ENCODE measurements at places on chromosomes 16 and 17. TPM values are rescaled to one million over a fixed set of nuclear protein-coding genes. Genes with fewer than 3 reads are reported as not detected.

DNA sequence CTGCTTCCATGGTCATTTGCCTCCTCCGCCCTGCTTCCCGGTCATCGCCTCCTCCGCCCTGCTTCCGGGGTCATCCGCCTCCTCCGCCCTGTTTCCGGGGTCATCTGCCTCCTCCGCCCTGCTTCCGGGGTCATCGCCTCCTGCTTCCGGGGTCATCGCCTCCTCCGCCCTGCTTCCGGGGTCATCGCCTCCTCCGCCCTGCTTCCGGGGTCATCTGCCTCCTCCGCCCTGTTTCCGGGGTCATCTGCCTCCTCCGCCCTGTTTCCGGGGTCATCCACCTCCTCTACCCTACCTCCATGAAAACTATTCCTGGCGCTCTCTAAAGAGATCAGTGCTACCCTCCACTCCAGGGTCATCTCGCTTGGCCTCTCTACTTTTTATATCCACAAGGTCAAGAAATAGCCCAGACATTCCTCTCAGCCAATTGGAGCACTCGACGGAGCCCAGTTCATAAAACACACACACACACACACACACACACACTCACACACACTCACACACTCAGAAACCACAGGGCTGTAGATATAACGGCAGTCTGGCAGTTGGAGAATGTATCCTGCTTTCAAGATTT lies 44.8 kb downstream of the TRARG1 start:
- DNase-seq: no peak

DNA sequence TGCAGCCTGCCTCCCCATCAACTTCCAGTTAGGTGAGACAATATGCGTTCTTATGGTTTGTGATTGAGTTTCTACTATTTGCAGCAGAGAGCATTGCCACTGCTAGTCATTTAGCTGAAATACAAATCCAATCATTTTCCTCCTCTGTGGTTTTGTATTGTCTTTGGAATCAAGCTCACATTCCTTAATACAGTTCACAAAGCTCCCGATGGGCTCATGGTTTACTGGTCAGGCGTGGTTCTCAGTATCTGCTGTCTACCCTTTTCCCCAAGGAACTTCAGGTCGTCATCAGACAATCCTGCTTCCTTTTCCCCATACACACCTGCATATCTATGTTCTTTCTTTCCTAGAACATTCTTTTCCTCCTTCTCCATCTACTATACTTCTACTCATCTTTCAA lies 69.6 kb upstream of the GAS7 start:
- DNase-seq: no peak

DNA sequence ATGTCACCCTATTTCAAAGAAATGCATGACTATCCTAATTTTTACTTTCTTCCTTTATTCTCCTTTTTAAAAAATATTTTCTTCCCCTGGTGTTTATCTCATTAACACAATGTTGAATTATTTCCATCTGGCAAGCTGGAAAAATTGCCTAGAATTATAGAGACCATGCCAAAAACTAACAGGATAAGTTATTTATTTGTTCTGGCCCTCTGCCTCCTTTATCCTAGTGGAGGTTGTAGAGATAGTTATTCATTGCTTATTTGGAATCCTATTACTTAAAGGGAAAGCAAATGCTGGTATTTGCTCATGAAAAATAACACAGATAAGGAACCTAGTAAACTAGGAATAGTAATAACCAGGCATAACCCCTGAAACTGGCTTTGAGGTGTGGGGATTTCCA lies 684.9 kb upstream of the KIF2B start:
- no peak for DNase-seq

DNA sequence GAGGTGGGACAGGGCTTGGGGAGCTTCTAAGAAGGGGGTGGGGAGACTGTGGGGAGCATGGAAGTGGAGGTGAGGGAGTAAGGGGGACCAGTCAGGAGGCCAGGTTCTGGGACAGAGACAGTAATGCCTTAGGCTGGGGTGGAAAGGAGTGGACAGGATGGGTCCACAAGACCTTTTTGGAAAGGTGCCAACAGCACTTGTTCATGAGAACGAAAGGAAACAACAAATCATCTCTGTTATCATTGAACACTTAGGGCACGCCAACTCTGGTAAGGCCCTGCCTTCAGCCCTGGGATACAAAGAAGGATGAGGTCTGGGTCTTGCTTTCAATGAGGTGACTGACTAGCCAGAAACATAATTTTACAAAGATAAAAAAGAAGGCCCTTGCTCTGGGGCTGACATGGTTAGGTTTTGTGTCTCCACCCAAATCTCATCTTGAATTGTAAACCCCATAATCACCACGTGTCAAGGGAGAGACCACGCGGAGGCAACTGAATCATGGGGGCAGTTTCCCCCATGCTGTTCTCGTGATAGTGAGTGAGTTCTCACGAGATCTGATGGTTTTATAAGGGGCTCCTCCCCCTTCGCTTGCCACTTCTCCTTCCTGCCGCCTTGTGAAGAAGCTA lies 113.8 kb downstream of the SLC39A11 start:
- no peak for DNase-seq

- DNase-seq: no peak
Measured at GRCh38 chr16:372302-372983, 2.1 kb upstream of the MRPL28 start.

GRCh38 chr17:59427425-59427921 lies 96.0 kb downstream of the YPEL2 start:
- peak; percentile 81 for DNase-seq

DNA sequence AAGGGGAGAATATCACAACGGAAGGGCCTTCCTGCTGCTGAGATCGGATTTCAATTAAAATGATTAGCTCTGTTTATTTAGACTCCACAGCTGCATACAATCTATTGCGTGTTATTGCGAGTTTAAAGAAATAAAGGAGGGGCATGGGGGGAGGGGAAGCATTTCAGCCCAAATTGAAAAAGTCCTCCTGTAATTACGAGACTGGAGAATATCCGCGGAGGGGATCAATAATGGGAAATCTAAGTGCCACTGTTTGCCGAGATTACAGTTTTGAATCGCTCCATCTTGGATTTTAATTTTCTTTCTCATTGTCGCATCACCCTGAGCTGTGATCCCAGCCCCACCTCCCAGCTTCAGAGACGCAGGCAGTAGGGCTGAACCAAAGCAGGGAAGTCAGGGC lies 15.7 kb upstream of the RPL38 start:
- DNase-seq: no peak

DNA sequence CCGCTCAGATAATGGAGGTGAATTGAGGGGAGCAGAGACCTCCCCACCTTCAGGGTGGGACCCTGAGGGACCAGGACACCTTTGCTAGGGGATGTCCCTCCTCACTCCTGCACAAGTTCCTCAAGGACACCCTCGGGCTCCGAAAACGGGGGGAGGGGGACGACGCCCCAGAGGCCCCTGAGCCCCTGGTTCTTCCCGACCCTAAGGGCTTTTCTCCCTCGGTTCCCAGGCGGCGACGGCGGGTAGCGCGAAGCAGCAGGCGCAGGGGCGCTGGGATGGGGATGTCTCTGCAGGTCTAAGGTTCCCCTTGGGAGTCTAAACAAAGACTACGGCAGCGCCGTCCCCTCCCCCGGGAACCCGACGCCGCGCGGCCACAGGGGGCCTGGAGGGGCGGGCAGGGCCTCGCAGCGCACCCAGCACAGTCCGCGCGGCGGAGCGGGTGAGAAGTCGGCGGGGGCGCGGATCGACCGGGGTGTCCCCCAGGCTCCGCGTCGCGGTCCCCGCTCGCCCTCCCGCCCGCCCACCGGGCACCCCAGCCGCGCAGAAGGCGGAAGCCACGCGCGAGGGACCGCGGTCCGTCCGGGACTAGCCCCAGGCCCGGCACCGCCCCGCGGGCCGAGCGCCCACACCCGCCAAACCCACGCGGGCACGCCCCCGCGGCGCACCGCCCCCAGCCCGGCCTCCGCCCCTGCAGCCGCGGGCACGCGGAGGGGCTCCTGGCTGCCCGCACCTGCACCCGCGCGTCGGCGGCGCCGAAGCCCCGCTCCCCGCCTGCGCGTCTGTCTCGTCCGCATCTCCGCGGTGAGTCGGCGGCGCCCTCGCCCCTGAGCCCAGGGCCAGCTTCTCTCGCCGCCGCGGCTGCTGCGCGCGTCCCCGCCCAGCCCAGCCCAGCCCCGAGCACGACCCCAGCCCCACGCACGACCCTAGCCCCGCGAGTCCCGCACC lies 36.7 kb upstream of the NDRG4 start:
- DNase-seq: no peak

- no peak for DNase-seq
Measured at GRCh38 chr16:4762205-4762604, 4.8 kb downstream of the ZNF500 start.

GRCh38 chr16:47460711-47461597 lies at the start of the genes ITFG1 and PHKB:
ITFG1 (minus strand) TSS chr16:47461063; CDS start chr16:47461045, 18 bp downstream.
PHKB (plus strand) TSS chr16:47461331; CDS start chr16:47461351, 20 bp downstream.
- DNase-seq: peak; percentile 25

DNA sequence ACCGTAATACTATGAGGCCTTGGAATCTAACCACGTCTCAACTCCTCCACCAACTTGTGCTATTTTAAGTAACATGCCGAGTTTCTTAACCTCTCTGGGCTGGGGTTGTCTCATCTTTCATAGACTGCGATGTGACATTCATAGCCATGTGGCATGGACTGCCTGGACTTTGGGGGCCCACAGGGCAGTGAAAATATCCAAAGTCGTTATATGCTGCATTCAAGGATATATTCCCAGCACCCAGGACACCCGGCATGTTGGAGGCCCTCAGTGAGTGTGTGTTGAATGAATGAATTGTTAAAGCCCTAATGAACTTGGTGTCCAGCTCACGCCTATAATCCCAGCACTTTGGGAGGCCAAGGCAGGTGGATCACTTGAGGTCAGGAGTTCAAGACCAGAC lies 203.1 kb downstream of the CBLN1 start:
- no peak for DNase-seq

DNA sequence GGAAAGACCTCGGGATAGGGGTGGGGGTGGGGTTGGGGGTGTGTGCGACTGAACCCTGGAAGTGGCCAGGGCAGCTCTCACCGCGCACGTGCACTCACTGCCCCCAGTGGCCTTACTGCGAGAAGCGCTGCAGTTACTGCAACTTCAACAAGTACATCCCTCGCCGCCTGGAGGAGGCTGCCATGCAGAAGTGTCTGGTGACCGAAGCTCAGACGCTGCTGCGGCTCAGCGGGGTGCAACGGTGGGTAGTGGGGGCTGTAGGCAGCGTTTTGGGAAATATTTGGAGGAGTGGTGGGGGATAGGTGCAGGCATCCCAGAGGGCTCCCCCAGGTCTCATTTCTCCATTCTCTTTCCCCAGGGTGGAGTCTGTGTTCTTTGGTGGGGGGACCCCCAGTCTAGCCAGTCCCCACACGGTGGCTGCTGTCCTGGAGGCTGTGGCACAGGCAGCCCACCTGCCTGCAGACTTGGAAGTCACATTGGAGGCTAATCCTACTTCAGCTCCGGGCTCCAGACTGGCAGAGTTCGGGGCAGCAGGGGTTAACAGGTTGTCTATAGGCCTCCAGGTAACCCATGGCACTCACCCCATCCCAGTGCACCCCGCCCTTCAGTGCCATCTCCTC lies 972 bp downstream of the RSAD1 start:
- DNase-seq: no peak

GRCh38 chr16:67204076-67204475 lies 5.1 kb downstream of the ELMO3 start:
- no peak for DNase-seq

DNA sequence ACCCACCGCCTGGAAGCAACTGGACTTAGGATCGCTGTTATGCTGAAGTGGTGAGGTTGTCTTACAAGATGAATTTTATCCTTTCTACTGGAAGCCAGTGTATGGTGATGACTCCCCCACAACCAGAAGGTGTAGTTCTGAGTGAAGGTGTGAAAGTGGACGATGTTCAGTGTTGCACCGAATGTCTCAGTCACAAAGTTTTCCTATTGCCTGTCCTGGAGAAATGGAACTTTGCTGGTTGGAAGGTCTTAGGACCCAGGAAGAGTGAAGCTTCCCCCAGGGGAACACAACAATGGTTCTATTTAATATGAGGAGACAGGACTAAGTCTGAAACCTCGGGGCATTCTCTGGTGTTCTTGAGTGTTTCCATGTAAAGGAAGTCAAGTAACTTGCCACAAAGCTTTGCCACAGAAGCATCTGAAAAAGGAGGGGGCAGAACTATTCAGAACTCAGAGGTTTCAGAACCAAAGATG lies 44.2 kb downstream of the USP22 start:
- no peak for DNase-seq

GRCh38 chr17:6408276-6408675 lies 26.6 kb downstream of the AIPL1 start:
- no peak for DNase-seq

GRCh38 chr17:34712481-34713195 lies 133.3 kb downstream of the TMEM132E start:
- DNase-seq: no peak

DNA sequence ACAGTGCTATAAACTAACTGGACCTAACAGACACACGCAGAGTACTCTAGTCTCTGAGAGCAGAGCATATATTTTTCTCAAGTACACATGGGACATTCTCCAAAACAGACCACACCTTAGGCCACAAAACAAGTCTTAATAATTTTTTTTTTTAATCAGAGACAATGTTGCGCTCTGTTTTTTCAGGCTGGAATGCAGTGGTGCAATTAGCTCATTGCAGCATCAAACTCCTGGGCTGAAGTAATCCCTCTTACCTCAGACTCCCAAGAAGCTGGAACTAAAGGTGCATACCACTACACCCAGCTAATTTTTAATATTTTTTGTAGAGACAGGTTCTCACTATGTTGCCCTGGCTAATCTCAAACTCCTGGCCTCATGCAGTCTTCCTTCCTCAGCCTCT lies 37.7 kb downstream of the ULK2 start:
- no peak for DNase-seq

DNA sequence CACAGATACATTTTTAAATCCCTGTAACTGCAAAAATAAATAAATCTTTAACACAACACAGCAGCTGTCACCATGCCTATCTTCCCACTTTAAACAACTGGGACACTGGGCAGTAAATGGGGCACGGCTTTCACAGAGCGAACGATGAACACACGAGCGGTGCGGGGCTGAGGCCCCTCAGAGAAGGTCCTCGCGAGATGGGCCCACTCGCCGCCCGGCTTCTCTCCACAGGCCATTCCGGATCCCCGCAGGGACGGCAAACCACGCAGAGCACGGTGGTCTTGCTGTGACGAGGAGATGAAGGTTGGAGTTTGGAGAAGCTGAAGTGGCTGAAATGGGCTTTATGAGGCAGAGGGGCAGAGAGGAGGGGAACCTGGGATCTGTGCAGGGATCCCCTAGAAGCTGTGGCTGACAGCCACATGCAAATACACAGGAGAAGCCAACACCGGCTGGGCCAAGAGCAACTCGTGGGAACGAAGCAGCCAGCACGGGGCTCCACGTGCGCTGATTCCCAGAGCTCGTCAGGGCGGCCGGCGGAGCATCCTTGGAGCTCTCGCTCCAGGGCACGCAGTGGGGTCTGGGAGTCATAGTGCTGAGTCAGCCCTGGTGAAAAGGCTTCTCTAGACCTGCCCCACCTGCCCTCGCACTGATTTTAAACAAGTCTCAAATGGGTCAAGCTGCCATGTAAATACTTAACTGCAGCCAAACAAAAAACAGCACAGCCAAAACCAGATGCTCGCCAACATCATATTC lies 31.7 kb downstream of the CCDC57 start:
- no peak for DNase-seq

- DNase-seq: no peak
Measured at GRCh38 chr16:86181526-86181925, 282.6 kb downstream of the IRF8 start.

- DNase-seq: peak; percentile 63
Measured at GRCh38 chr17:37849617-37849972, 74.6 kb upstream of the TBC1D3K start.

GRCh38 chr17:76384987-76385891 lies 830 bp downstream of the SPHK1 start:
- DNase-seq: no peak

The CCDC144A gene
- total RNA-seq: 0.22 TPM

The MPO gene
- not detected for total RNA-seq

The CCL1 gene
- not detected for total RNA-seq

The KRTAP1-5 gene
- total RNA-seq: not detected

The RPL19 gene
- total RNA-seq: 2,234 TPM

The TNFRSF17 gene
- total RNA-seq: not detected

The MYH13 gene
- not detected for total RNA-seq

The P2RX1 gene
- not detected for total RNA-seq

The FAM222B gene
- 14.2 TPM for total RNA-seq
